AG09319 (cell line): ENCODE measurements at places on chromosomes 6 and 20.
A peak's percentile ranks its signal among the peaks of the same experiment; 100 is the strongest.

GRCh38 chr6:157997893-157998608 lies 16.4 kb downstream of the SYNJ2 start:
- DNase-seq = no peak

GRCh38 chr20:46683939-46684750 lies 5.1 kb downstream of the TP53RK start:
- peak; percentile 30 for DNase-seq

GRCh38 chr6:135616655-135617054 lies 119.1 kb upstream of the AHI1 start:
- no peak for DNase-seq

DNA sequence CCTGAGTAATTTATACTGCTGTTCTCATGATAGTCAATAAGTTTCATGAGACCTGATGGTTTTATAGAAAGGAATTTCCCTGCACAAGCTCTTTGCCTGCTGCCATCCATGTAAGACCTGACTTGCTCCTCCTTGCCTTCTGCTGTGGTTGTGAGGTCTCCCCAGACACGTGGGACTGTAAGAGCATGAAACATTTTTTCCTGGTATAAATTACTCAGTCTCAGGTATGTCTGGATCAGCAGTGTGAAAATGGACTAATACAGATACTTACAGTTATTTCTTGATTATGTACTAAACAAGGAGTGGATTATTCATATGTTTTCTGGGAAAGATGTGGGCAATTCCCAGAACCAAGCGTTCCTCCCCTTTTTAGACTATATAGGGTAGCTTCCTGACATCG lies 1.9 kb upstream of the TRIM38 start:
- no peak for DNase-seq

DNA sequence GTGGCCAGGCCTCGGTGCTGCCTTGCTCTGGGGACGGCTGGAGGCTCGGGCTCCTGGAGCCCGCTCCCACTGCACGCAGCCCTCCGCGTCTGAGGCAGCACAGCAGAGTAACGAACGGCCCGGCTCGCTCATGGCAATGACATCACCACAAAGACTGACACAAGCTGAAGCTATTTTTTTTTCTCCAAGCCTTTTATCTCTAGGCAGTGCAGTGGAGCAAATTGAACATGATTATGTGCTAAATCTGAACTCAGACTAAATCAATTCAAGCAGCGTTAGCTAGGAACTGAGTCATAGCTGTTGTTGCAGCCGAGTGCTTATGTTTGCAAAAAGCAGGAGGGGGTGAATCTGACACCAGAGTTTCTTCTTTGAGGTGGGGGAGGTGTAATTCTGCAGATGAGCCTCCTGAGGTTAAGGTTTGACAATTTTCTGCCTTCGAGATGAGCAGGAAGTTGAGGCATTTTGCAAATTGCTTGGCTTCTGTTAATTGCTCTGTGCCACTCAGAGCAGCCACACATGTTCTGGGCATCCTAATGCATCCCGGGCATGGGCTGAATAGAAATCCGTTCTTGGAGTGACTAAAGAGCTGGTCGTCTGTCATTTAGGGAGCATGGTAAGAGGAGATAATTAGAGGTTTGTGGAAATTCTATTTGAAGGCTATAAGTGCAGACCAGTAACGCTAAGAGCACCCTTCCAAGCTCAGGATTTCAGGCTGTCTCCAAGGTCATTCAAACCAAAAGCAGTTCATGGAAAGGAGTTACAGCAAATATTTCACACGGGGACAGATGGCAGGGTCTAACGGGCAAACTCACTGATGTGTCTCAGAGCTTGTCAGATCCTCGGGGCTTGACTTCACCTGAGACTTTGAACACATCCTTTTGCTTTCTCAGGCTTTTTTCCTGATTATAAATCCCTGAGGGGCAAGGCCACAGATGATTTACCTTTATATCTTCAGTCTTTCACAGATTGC lies 155.1 kb upstream of the ENPP5 start:
- peak; percentile 50 for DNase-seq

DNA sequence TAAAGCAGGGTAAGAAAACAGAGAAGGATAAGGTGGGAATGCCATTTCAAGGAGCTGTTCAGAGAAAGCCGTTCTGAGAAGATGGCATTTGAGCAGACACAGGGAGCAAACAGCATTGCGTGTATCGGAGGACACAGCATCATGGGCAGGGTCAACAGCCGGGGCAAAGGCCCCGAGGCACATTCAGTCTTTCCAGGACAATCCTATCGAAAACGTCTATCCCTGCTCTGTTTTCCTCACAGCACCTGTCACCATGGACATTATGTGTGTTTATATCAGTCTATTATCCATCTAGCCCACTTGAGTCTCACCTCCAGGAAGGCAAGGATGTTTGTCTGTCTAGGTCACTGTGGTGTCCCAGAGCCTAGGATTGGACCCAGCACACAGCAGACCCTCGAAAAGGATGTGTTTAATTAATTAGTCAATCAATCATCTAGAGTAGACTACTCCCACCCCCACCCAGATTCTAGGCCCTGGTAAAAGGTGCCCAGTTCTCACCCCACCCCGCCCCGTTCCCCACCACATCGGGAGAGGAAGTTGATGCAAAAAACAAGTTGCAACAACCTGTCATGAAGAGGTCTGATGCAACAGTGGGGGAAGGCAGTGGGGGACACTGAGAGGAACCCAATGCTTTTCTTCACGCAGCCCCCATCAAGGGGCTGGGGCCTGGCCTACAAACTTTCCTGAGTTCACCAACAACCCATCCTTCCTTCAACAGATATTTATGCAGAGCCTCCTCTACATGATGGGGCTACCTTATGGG lies 66.6 kb downstream of the PREX1 start:
- DNase-seq = no peak

DNA sequence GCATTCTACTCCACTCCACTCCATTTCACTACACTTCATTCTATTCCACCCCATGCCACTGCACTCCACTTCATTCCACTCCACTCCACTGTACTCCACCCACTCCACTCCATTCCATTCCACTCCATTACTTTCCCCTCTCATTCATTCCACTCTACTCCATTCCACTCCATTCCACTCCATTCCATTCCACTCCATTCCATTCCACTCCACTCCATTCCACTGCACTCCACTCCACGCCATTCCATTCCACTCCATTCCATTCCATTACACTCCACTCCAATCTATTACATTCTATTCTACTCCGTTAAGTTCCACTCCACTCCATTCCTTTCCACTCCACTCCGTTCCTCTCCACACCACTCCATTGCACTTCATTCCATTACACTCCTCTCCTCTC lies 25.0 kb upstream of the DEFB125 start:
- no peak for DNase-seq

DNA sequence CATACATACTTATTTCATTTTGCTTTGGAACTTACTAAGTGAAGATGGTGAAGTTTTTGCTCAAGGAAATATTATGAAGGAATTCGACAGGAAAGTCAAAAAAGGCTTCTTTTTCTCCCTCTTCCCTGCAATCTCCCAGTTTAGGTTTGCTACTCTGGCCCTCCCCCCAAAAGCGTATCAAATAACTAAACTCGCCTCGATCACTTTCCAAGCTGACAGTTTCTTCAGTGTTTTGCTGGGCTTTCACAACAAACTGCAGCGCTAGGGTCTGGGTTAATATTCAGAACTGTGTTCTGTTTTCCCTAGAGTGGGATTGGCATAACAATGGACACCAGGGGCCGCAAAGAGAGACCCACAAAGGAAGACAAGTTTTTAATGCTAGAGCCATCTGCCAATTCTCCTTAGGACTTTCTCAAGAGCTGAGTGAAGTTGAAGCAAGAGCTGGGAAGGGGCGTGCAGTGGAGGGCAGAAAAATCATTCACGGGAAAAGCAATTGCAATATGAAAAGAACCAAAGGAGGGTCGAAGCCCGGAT lies 57.8 kb downstream of the ATP9A start:
- no peak for DNase-seq

- no peak for DNase-seq
These were observed 15.4 kb downstream of the FBXL4 start for GRCh38 chr6:98932381-98932780.

DNA sequence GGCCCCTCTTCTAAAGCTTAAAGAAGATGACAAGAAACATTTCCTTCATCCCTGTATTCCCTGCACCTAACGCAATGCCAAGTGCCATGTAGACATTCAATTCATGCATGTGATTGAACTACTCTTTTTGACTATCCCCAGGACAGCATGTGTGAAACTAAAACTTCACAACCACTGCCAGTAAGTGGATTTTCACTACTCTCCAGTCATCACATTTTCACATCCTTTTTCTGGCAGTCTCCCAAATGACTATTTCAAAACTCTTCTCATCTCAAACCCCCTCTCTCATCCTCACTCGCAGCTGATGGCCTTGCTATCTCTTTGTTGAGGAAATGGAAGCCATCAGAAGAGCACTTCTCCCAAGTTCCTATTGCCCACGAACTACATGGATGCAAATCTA lies 122.6 kb downstream of the OPRM1 start:
- no peak for DNase-seq

GRCh38 chr6:161412795-161413194 lies 138.9 kb upstream of the AGPAT4 start:
- DNase-seq = no peak

DNA sequence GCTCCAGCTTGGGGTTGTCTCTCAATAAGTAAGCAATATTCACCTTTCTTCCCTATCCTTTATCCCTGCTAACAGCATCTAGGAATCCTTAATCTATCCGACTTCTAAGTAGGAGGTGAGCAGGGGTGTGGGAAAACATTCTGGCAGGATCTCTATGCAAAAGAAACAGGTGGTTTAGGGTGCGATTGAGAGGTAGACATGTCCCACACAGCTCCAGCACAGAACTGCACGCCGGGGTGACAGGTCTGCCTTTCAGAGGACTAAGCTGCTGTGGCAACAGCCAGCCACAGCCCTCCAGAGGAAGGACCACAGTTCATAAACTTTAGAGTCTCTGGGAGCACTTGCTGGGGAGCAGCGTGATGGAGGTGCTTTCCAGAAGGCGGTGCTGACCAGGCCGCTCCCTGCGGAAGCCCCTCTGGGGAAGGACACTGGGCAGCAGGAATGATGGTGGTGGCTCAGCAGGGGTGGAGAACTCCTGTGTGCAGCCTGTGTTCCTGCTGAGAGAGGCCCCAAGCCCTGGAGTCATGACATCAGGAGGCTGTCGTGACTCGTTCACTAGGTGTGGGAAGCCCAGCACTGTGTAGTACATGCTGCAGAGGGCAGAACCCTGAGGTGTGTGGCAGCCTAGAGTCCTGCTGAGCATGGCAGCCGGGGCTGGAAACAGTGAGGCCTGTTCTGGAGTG lies 509.6 kb downstream of the PRKN start:
- DNase-seq = no peak

GRCh38 chr6:56724455-56724854 lies 81.8 kb upstream of the DST start:
- DNase-seq = no peak

GRCh38 chr6:166575205-166575604 lies 11.3 kb downstream of the RAMACL start:
- no peak for DNase-seq

- no peak for DNase-seq
These were observed 20.3 kb upstream of the CHD6 start for GRCh38 chr20:41638456-41638855.

DNA sequence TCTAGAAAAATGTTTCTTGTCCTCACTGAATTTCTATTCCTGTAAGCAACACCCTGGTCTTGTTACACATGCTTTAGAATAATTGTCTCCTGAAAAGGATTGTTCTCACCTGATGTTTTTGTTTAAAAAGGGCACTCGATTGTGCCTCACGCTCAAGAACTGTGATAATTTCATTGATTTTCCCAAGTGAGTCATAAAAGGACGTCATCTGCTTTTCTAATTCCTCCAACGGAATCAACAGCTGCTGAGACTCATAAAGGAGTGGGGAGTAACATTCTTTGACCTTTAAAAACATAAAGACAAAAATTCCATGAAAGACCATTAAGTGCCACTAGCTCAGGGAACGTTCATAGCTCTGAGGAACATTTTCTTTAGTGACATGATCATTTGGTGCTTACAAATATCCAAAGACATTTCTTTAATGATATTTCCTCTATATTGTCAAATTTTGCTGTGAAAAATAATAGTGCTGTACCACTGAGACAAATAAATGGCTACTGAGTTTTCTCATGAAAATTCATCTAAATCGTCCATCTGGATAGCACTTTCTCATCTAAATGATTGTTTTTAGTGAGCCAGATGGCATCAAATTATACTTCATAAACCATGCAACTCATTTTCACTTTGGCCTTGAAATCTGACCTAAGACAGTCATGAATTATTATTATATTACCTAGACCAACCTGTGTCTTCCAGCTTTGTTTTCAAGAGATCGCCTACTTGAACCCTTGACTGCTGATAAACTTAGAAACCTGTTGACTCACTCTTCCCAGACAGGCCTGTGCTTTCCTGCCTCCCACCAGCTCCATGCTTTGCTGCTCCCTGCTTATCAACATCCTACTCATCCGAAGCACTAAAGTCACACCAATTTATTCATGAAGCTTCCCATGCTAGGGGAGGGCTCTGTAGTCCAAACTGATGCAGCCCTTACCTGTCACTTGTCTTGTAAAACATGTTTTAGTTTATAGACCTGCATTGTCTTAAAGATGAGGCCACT lies 178.2 kb downstream of the SYNE1 start:
- no peak for DNase-seq

DNA sequence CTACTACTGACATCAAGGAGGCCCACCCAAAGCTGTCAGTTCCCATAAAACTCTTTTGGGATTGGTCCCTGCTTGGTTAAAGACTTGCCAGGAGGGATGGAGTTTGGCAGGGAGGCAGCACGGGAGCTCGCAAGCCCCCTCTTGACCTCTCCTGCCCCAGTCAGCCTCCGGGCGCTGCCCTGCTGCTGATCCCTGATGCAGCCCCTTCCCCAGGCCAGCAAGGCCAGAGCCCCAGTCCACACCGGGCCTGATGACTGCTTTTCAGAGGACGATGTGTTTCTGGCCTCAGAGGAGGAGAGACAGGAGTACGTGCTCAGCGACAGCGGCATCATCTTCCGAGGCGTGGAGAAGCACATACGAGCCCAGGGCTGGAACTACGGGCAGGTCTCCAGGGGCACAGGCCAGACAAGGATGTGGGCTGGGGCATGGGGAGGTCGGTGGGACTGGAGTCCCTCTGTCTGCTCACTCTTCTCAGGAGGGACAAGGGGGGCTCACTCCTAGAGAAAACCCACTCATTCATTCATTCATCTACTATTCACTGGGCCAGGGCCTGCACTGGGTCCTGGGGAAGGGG lies 15.6 kb downstream of the TGM6 start:
- DNase-seq = no peak

GRCh38 chr6:125994670-125995488 lies 8.5 kb downstream of the TRMT11 start:
- no peak for DNase-seq

GRCh38 chr6:131125431-131125830 lies 9.8 kb upstream of the AKAP7 start:
- DNase-seq = no peak

DNA sequence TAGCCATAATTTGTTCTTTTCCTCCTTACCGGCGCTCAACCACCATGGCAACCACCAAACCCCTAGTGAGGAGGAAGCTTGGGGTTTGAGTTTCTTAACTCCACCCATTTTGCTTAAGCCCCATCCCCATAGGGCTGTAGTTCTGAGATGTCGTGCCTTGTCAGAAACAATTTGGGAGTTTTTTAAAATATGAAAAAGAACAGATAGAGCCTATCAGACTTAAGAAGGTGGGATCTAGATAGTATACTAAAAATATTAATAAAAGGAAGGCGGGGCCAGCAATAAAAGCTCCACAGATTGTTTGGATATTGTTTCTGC lies 5.6 kb downstream of the BRD2 start:
- DNase-seq = no peak

- DNase-seq = no peak
These were observed 16.8 kb downstream of the SFT2D1 start for GRCh38 chr6:166325383-166326042.

- DNase-seq = peak; percentile 22
These were observed 34.3 kb downstream of the UQCC2 start for GRCh38 chr6:33677143-33677660.
